ENCODE measurements at places on chromosomes 4 and X.

GRCh38 chr4:22514481-22514880, 1.4 kb downstream of the ADGRA3 start:
- DNase-seq: no peak

- no peak for DNase-seq
Measured at GRCh38 chr4:138647433-138647832, 368.1 kb upstream of the NOCT start.

DNA sequence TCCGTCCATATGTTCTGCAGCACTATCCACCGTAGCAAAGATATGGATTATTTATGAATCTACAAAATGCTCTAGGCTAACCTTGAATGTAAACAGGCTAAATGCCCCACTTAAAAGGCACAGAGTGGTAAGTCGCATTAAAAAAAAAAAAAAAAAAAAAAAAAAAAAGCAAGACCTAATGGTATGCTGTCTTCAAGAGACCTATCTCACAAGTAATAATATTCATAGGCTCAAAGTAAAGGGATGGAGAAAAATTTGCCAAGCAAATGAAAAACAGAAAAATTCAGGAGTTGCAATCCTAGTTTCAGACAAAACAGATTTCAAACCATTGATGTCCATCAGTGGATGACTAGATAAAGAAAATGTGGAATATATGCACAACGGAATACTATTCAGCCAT, 139.4 kb downstream of the GLRA3 start:
- no peak for DNase-seq

DNA sequence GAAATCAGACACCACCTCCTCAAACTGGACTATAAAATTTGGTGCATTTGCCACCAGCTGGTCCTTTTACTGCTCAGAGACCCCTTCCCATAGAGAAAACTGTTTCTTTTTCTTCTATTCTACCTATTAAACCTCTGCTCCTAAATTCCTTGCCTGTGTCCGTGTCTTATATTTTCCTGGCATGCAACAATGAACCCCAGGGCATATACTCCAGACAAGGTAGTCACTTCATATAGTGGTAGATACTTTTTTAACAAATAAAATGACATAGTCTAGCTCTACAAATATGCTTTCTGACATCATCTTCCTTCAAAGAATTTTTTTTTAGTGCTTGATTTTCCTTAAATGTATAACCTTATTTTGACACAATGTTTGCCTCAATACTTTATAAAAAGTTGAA, 1402.9 kb upstream of the PABPC4L start:
- no peak for DNase-seq

DNA sequence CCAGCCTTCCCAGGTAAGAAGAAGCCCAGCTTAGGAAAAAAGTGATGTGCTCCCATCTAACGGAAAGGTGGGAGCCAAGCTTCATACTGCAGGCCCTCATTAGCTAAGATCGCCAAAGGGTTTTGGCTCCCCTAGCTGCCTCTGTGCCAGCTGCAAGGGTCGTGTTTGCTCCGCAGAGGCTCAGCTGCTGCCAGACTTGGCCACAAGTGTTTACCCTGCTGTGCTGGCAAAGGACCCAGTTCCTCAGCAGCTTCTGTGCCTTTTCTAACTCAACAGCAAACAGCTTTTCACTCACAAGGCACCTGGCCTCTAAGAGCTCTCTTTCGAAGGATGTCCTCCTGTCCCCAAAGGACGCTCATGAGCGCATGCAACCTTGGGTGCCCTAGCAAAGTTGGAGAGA, 12.2 kb upstream of the VMA21 start:
- no peak for DNase-seq

GRCh38 chr4:168631241-168632162, 134.7 kb downstream of the PALLD start:
- no peak for DNase-seq

DNA sequence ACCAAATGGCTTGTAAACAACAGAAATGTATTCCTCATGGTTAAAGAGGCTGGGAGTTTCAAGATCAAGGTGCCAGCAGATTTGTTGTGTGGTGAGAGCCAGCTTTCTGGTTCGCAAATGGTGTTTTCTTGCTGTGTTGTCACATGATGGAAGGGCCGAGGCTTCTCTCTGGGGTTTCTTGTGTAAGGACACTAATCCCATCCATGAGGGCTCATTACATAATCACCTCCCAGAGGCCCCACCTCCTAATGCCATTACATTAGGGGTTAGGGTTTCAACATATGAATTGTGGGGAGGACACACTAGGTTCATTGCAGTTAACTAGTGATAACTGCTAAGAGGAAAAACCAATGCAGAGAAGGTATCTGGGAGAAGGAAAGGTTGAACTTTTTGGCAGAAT, 103.5 kb upstream of the ENPEP start:
- DNase-seq: no peak

DNA sequence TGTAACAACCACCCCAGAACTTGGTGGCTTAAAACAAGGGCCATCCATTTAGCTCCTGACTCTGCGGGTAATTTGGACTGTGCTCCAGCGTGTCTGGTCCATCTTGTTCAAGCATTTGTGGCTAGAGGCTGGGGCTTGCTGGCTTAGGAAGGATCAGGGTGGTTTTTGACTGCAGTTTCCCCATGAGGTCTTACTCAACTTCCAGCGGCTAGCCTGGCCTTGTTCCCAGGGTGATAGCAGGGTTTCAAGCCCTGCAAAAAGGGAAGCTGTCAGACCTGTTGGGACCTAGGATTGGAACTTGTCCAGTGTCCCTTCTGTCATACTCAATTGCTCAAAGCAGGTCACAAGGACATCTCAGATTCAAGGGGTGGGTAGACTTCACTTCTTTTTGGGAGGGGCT, 205.9 kb downstream of the STIM2 start:
- no peak for DNase-seq

DNA sequence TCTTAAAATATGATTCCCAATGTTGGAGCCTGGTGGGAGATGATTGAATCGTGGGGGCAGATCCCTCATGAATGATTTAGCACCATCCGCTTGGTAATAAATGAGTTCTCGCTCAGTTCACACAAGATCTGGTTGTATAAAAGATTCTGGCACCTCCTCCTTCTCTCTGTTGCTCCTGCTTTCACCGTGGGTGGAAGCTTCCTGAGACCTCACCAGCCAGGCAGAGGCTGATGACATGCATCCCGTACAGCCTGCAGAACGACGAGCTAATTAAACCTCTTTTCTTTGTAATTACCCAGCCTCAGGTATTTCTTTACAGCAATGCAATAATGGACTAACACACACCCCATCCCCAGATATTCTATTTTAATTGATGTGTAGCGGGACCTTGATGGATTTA, 162.2 kb downstream of the NPFFR2 start:
- no peak for DNase-seq

- no peak for DNase-seq
Measured at GRCh38 chrX:16643176-16643575, 6.8 kb upstream of the S100G start.

DNA sequence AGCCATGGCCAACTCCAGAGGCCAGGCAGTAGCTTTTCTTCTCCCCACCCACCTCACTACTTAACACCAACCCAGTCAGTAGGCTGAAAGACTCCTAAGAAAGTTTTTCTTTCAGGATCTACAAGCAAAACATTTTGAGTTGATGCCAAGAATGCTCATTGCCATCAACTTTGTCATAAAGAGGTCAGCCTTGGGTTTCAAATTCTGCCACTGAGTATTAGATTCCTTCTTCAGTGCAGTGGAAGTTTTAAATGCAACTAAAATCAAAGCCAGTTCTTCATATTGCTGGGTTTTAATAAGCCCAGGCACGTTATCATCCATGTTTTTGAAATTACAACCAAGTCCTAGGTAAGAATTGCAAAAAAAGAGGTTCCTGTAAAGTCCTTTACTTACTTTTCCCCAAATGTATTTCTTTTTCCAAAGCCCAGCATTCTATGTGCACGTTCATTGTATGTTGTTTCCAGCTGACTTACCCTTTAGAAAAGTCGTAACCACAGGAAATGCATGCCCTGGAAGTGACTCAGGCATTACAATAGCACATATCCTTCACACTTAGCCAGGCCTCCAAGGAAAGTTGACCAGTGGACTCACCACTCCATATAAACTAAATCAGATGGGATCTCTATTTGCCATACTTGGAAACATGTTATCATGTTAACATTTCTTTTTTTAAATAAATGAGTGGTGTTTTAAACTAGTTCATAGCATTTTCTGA, 229.9 kb downstream of the SOX3 start:
- no peak for DNase-seq

DNA sequence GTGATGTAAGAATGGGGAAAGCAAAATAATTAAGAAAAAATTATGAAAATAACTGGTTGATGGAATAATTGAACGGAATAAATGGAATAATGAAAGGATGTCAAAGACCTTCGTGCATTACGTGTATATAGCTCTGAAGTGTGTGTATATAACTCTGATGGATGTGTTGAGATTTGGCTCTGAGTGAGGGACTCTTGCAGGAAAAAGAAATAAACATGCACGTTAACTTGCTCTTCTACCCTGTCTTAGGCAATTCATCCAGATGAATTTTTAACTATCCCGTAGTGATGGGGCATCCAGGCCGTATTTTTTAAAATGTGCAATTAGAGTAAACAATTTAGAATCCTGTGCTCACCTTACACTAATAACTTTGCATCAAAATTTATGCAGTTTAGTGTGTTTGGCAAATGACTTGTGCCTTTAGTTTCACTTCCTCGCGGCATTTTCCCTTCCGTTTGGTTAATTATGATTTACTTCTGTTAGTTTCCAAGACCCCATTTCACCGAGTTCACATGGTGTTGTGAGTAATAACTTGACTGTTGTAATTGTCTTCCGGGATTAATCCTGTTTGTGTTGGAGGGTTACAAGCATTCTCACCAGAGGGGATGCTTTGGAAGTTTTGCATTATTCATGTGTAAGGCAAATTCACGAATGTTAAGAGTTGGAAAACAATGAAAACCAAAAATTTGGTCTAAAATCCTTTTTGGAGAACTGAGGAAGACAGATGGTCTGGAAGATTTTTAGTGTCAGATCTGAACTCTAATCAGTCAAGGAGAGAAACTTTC, 256.5 kb upstream of the FAT1 start:
- DNase-seq: no peak

GRCh38 chr4:173859091-173859713, 329.2 kb upstream of the HAND2 start:
- no peak for DNase-seq

- no peak for DNase-seq
Measured at GRCh38 chrX:37776283-37776986, 3.4 kb upstream of the CYBB start.

GRCh38 chr4:169593050-169593560, 19.3 kb downstream of the NEK1 start:
- no peak for DNase-seq

- DNase-seq: no peak
Measured at GRCh38 chr4:30840571-30840970, 120.4 kb downstream of the PCDH7 start.

DNA sequence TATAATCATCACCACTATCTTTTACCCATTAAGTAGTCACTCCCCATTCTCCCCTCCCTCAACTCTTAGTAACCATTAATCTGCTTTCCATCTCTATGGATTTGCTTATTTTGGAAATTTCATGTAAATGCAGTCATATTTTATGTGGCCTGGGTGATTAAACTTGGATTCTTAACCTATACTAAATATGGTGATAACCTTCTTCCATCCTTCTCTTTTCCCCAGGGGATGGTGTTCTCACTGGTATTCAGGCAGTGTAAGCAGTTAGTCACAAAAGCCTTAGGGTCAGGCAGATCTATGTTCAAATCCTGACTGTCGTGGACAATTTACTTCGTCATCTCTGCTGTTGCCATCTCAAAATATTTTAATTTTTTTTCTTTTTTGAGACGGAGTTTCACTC, 29.6 kb downstream of the RAB40AL start:
- no peak for DNase-seq

- no peak for DNase-seq
Measured at GRCh38 chr4:105150503-105150902, 3.8 kb downstream of the TET2 start.

- DNase-seq: no peak
Measured at GRCh38 chr4:110953898-110954297, 331.0 kb upstream of the PITX2 start.

- DNase-seq: no peak
Measured at GRCh38 chrX:20802036-20802435, 535.3 kb upstream of the RPS6KA3 start.

DNA sequence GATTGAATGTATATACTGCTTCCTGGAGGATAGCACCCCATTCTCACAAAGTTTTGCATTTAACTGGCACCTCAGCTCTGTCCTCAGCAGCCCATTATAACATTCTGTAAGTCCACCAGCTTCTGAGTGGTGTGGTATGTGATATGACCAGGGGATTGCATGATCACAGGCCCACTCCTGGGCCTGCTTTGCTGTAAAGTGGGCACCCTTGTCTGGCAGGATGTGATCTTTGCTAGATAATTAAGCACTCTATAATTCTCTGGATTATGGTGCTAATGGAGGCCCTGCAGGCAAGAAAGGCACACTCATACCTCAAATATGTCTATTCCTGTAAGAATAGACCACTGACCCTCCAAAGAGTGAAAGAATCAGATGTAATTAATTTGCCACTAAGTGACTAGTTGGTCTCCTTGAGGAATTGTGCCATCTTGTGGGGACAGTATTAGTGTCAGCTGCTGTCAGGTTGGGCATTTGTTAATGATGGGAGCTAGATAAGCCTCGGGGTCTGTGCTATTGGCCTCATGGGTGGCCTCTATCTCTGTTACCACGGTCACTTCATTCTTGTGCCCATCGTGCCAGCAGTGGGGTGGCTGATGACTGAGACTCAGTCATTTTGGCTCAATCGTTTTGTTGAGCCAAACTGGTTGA, 2.2 kb upstream of the CFI start:
- peak; percentile 17 for DNase-seq

GRCh38 chr4:103934178-103934789, 214.5 kb upstream of the TACR3 start:
- DNase-seq: peak; percentile 3

GRCh38 chr4:169620880-169621248, 486 bp downstream of the CLCN3 start:
- no peak for DNase-seq

GRCh38 chr4:866068-866760, 40.3 kb upstream of the CPLX1 start:
- DNase-seq: no peak

GRCh38 chrX:131572372-131573014, 28.6 kb downstream of the OR13H1 start:
- DNase-seq: no peak

DNA sequence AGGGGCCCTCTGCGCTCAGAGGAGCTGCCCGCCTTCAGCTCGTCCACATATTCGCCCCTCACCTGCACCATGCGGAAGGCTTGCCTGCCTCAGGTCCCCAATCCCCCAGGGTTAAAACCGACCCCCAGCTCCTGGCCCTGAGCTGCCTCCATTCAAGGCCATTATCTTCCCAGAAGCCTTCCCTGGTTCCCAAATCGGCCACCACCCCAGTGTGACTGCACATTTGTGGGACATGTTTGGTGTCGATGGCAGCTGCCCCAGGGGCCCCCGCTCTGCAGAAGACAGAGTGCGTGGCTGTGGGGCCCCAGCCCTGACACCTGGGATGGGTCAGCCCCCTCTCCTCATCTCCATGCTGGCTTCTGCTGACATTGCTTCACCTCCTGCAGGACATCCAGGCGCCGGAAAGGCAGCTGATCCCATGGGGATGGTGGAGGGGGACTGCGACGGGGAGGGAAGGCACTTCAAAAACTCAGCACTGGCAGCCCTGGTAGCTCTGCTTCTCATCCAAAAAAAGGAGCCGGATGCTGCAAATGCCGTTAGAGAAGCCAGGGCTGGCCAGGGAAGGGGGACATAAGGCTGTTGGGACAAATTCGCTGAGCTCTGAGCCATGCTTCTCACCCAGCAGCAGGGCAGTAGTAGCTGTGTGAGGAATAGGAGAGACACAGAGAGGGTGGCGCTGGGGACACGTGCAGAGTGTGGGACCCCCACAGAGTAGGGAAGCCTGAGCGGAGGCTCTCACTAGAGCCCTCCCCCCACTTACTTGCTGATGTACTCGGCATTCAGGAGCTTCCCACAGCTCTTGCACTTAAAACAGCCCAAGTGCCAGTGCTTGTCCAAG, 78.5 kb downstream of the ABLIM2 start:
- no peak for DNase-seq
